ENCODE measurements at places on chromosomes 11 and 22.

GRCh38 chr22:24409707-24410106, 17.7 kb upstream of the ADORA2A start:
- no peak for DNase-seq

- DNase-seq = peak; percentile 76
Measured at GRCh38 chr11:128624269-128625175, 37.2 kb upstream of the ETS1 start.

DNA sequence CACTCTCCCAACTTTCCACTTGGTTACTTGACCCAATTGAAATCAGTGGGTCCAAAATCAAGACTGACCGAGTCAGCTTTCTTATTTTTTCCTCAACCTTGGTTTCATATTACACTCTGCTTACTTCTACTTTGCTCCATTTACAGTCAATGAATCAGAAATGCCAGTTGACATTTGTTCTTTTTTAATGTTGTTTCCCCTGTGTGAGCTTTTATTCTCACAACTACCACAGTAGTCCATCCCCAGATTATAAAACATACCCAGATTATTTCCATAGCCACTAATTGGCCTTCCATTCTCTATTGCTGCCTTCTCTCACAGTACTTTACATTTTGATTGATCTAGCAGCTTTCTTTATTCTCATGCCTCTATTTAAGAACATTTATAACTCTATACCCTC, 50.0 kb downstream of the DNAJC24 start:
- DNase-seq = no peak

DNA sequence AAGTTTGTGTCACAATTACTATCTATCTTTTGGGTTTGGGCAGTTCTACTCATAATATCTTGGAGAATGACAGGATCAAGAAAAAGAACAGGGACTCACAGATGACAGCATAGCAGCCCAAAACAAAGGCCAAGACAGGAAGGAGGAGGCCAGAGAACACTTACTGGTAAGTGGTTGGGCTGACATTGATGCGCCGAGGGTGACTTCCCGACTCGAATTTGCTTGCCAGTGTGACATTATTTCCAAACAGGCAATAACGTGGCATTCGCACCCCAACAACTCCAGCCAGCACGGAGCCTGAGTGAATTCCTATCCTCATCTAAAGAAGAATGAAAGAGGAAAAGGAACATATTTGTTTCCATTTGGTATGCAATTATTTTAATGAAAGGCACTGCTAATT, 309.9 kb downstream of the GUCY1A2 start:
- no peak for DNase-seq

- DNase-seq = no peak
Measured at GRCh38 chr11:95652002-95652472, 137.5 kb downstream of the FAM76B start.

- no peak for DNase-seq
Measured at GRCh38 chr11:57513911-57514537, 1.5 kb downstream of the SLC43A1 start.

- no peak for DNase-seq
Measured at GRCh38 chr11:33574331-33574730, 126.3 kb downstream of the C11orf91 start.

All from stimulated activated naive B cell treated with anti-CD40 and anti-IgM and Interleukin-4, amounts not matched to agents 10 μg/mL and 1 μg/mL and 100 μg/mL, for 72 hours (primary cell).